ENCODE measurements at places on chromosomes 1 and 21.

- DNase-seq: no peak
Measured at GRCh38 chr1:159122005-159122621, 45.5 kb upstream of the AIM2 start.

GRCh38 chr1:206760590-206760989 lies 10.0 kb upstream of the IL19 start:
- no peak for DNase-seq

GRCh38 chr1:207910591-207911354 lies at the start of gene CD34:
Gene CD34, minus strand, starts transcription at chr1:207911125. Its CDS starts 45 bp downstream, at chr1:207911080.
- no peak for DNase-seq

DNA sequence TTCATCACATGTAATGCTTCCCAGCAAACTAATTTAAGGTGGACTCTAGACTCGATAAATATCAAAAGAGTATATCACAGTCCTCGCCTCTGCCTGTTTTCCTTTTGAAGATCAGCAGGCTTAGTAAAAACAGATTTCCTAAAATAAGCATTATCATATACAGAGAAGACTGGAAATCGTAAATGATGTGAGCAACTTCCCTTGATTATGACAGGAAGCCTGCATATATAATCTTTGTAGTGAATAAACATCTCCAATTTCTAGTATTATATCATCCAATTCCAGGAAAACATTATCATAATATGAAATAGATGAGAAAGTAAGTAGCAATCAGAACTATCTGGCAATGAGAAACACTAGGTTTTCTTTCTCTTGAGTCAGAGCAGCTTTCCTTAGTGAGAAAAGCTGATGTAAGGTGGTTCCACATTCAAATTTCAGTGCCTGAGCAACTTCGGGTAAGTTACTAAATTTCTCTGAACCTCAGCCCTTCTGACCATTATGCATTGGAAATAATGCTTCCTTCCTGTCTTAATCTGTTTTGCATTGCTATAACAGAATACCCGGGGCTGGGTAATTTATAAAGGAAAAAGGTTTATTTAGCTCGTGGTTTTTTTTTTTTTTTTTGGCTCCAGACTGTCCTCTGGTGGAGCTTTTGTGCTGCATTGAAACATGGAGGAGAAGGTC lies 12.6 kb upstream of the POU2F1 start:
- DNase-seq: no peak

GRCh38 chr1:24878045-24878444 lies 52.0 kb downstream of the RUNX3 start:
- no peak for DNase-seq

- DNase-seq: no peak
Measured at GRCh38 chr21:28636752-28637691, 355.7 kb downstream of the LTN1 start.

- DNase-seq: no peak
Measured at GRCh38 chr1:30879126-30879786, 29.3 kb downstream of the SDC3 start.

DNA sequence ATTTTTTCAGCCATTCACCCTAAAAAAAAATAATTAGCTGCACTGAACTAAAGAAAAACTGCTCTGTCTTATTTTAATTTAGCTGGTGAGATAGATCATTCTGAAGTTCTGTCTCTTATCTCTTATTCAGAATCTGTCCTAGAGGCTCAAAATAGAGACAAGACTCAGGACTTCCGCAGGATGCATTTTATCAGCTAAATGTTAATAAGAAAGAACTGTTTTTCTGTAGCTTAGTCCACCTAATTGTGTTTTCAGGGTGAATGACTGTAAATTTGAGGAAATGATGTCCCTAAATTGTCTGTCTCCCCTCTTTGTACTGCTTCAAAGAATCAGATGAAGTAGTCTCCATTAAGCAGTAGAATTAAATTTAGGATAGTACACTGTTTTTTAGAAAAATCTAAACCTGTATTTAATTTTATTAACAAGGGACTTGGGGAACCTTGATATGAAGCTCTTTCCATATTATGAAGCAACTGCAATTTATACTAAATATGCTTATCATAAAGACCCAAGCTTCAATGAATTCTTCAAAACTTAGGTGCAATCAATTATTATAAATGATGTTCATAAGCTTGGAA lies 671.9 kb downstream of the RWDD3 start:
- no peak for DNase-seq

GRCh38 chr1:209505044-209505443 lies 78.5 kb upstream of the CAMK1G start:
- DNase-seq: no peak

- no peak for DNase-seq
Measured at GRCh38 chr1:51818487-51818886, 60.0 kb downstream of the NRDC start.

- DNase-seq: no peak
Measured at GRCh38 chr1:64917907-64918306, 48.4 kb downstream of the JAK1 start.

GRCh38 chr1:237108297-237109040 lies 66.5 kb downstream of the RYR2 start:
- no peak for DNase-seq

DNA sequence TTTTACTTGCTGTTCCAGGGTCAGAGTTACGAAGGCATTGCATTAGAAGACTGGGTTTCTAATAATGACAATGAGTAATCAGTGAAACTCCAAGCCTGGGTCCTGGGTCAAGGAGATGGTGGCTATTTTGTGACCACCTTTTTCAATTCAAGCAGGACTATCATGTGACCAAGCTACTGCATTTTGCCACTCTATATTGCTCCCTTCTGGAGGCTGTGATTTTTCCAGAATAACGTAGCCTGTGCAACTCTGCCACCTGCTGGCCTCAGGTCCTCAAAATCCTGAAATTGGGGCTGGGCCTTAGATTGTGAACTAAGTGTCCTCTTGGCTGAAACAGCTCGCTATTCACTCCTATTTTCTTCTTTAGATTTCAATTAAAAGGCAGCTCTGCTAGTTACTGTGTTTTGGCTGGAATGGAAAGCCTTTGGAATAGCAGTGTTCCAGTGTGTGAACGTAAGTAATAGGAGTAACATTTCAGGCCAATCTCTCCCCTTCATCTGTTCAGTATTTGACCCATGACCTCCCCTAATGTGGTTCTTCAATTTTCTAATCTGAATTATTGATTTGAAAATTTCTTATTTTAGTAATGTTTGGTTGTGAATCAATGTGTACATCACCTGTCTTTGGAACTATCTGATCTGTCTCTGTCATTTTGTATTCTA lies 52.9 kb upstream of the CD46 start:
- DNase-seq: no peak

- DNase-seq: no peak
Measured at GRCh38 chr1:210340311-210340710, 11.6 kb downstream of the HHAT start.

- DNase-seq: no peak
Measured at GRCh38 chr1:59384443-59384842, 87.5 kb downstream of the FGGY start.

- no peak for DNase-seq
Measured at GRCh38 chr1:111141245-111142220, 1.5 kb downstream of the CEPT1 start.

GRCh38 chr1:29889776-29890175 lies 653.5 kb downstream of the PTPRU start:
- DNase-seq: no peak

- no peak for DNase-seq
Measured at GRCh38 chr21:32682696-32683474, 44.9 kb downstream of the SYNJ1 start.

- no peak for DNase-seq
Measured at GRCh38 chr1:32353886-32354570, 8.3 kb downstream of the FAM229A start.

DNA sequence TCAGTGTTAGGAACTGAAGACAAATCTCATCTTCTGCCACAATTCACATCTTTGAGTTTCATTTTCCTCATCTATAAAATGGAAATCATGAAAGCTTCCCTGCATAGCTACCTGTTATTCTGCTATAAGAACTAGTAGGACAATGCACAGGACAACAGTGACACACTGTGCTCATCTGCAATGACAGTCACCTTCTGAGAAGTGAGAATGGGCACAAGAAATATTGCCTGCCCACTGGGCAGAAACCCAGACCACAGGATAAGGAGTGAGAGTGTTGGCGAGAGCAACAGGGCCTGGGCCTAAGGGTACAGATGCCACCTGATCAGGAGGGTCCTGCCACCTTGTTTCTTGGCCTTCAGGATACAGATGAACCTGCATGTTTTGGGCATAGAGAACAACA lies 23.3 kb upstream of the ARTN start:
- DNase-seq: no peak

- no peak for DNase-seq
Measured at GRCh38 chr1:75811211-75811981, 14.7 kb downstream of the MSH4 start.

- no peak for DNase-seq
Measured at GRCh38 chr1:243848858-243849420, 1.1 kb downstream of the AKT3 start.

- no peak for DNase-seq
Measured at GRCh38 chr1:9269078-9269501, 23.6 kb upstream of the SPSB1 start.

- no peak for DNase-seq
Measured at GRCh38 chr1:217026531-217026930, 303.3 kb upstream of the ESRRG start.

- DNase-seq: no peak
Measured at GRCh38 chr1:48688102-48688760, 88.5 kb downstream of the BEND5 start.

GRCh38 chr1:205028924-205029323 lies 14.1 kb upstream of the CNTN2 start:
- DNase-seq: no peak

DNA sequence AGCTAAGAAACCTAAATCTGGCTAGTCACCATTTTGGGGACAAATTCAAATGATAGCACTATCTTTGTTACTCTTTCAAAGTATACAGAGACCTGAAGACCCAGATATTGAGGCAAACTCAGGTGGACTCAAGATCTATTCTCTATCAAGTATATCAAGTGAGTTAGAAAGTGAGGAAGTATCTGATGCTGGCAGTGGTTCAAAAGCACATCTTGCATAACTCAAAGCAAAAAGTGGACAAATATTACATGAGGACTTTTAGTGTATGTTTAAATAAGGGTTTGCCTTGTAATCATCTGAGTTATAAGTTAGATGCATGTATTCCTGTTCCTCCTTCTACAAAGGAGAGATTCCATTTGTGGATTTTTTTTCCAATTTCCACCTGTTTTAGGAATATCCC lies 338.4 kb downstream of the DISC1 start:
- DNase-seq: no peak

DNA sequence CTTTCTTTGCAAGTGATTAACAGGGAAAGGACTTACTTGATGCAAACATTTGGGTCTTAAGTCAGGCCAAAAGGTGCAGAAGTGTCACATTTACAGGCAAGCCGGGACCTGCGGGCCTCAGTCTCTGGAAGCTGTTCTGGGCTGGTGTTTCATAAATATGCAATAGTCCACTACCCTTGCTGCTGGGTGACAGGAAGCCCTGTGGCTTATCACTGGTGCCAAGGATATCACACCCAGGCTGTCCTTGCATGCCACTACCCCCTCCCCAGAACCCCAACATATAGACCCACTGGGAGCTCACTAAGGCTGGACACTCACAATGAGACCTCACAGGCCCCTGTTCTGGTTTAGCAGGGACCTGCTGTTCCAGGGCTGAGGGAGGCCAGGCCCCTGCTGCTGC lies 3.4 kb upstream of the LEFTY2 start:
- DNase-seq: no peak

DNA sequence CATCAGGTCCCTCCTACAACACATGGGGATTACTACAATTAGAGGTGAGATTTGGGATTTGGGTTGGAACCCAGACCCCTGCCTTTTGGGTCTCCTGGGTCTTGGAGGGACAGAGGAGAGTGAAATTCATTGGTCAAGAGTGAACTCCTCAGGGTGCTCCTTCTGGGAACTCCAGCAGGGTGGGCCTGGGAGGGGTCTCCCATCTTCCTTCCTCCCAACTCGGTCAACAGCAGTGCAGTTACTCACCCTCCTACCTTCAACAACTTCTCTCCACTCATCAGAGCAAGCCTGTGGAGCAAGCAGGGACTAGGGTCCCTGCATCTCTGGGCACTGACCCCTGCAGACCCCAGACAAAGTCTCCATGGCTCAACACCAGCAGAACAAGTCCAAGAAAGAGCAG lies 89.3 kb upstream of the TMPRSS2 start:
- DNase-seq: no peak

- peak; percentile 41 for DNase-seq
Measured at GRCh38 chr1:40625076-40625475, 40.4 kb downstream of the RIMS3 start.

GRCh38 chr1:40732756-40733301 lies 41.3 kb downstream of the NFYC start:
- no peak for DNase-seq

GRCh38 chr1:116825207-116825719 lies 71.0 kb downstream of the CD2 start:
- DNase-seq: no peak

All from CD8-positive, alpha-beta memory T cell (primary cell).